Brain (organoid and tissue), 16 donors: ENCODE measurements at places on chromosomes 1 and 21.

DNA sequence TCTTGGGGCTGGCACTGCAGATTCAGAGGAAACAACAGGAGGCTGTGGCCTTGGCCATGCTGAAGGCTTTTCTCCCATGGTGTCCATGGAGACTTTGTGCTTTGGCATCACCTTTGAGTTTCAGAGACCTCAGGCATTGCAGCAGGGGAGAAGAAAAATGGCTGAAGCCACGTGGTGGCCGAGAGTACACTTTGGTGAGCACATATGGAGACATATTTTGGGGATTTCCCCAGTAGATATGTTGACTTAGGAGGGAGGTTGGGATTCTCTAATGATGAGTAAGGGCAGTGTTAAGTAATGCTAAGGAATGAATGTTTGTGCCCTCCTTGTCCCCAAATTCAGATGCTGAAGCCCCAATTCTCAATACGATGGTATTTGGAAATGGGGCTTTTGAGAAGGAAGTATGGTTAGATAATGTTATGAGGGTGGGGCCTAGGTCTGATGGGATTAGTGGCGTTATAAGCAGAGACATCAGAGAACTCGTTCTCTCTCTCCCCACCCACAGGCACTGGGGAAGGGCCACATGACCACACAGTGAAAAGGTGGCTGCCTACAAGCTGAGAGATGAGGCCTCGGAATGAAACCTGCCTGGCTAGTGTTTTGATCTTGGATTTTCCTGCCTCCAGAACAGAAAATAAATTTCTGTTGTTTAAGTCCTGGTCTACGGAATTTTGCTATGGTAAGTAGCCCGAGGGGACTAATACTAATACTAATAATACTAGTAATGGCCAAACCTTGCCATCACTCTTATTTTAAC is 98.6 kb downstream of the TBX19 start:
- no peak for DNase-seq

DNA sequence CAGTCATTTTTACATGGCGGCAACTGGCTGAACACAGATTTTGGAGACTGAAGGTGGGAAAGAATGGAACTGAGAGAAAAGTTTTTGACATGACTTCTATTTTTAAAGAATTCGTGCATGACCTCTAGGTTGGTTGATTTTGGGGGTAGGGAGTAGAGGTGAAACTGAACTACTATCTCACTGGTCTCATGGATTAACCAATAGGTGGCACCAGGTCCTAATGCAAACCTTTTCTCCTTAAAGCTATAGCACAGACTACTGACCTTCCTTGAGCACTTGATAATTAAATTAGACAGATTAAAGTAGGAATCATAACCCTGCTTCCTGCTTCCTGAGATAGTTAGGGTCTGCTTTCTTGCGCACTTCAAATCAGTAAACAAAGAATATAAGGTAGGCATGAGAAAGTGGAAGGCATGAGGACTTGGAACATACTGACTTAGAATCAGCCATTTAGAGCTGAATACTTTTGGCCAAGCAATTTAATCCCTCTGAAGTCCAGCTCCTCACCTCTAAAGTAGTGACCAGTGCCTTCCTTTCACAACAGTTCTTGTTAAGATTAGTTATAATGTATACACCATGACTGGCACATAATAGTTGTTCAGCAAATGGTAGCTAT is 206.0 kb downstream of the CENPF start:
- no peak for DNase-seq

GRCh38 chr1:44437107-44437716 is 32.2 kb downstream of the RNF220 start:
- peak; percentile 64 for DNase-seq

DNA sequence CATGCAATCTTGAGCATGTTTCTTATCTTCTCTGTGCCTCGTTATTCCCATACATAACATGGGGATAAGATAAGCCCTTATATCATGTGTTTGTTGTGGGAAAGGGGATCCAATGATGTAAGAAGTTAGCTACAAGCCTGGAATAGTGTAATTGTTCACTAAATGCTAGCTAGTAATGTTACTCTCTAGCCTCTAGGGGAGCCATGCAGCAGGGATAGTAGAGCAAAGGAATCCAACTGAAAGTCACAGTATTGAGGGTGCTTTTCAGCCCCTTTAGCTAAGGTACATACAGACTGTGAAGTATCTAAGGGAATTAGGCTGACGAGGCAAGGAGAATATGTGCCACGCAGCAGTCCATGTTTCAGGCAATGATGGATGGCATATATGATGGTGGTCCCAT is 46.9 kb downstream of the IL23R start:
- no peak for DNase-seq

- no peak for DNase-seq
Measured at GRCh38 chr1:15957221-15958095, 18.4 kb downstream of the ZBTB17 start.

DNA sequence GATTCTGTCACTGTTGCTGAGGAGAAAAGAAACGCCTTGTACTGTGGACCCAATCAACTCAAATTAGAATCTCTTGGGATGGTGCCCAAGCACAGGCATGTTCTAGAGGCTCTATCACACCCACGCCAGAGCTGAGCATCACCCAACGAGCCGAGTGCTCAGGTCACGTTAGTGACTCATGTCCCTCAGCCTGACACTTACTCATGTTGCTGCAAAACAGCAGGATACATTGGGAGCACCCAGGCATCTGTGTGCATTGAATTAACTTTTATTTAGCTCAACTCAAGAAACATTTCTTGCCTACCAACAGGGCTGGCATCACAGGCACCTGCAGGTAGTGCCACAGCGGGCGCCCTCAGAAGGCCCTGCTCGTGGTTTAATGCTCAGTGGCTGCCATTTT is 149.8 kb downstream of the ETS2 start:
- no peak for DNase-seq

GRCh38 chr21:40714536-40714935 is 132.4 kb downstream of the DSCAM start:
- no peak for DNase-seq

DNA sequence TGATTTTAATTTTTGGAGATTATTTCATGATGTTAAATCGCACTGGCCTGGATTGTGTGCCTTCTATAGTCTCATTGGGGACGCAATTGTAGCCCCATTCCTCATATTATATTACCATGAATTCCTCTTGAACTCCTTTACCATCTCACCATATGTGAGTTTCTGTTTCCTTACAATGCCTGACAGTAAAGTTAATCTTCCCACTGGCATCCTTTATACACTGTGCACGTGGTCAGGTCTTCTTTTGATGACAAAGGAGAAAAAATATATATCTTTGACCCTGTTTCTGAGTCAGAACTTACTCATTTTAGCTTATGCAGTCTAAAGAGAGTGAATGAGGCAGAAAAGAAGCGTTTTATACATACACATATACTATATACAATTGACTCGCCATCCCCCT is 774 bp upstream of the ABL2 start:
- DNase-seq, result peak; percentile 10

DNA sequence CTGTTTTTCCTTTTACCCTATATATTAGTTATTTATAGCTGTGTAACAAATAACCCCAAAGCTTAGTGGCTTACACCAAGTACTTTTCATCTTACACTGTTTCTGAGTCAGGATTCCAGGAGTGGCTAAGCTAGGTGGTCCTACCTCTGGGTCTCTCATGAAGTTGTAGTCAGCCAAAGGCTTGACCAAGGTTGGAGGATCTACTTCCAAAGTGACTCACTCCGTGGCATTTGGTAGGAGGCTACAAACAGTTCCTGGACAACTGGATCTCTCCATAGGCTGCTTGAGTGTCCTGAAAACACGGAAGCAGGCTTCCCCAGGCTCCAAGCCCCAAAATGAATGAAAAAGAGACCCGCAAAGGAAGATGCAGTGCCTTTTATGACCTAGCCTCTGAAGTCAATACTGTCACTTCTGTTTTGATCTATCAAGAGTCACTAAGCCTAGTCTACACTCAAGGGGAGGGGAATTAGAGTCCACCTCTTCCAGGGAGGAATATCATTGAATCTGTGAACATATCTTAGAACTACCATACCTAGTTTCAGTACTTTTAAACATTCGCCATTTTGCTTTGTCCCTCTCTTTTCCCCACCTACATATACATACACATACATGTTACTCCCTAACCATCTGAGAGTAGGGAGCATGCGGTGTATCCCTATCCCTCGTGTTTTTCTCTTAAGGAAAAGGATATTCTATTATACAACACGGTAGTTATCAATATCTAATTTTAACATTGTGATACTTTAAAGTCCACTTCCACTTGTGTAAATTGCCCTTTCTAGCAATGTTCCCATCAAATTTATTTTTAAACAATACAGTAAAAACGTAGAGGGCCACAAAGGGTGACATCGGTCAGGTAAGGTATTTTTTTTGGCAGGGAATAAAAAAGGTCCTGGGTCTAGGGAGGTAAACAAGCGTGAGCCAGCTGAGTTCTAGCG is 67.2 kb downstream of the SLC35A3 start:
- peak; percentile 6 for DNase-seq

GRCh38 chr21:45187646-45188045 is 100.0 kb downstream of the POFUT2 start:
- no peak for DNase-seq

- no peak for DNase-seq
Measured at GRCh38 chr1:45969866-45970265, 162.6 kb downstream of the PIK3R3 start.

DNA sequence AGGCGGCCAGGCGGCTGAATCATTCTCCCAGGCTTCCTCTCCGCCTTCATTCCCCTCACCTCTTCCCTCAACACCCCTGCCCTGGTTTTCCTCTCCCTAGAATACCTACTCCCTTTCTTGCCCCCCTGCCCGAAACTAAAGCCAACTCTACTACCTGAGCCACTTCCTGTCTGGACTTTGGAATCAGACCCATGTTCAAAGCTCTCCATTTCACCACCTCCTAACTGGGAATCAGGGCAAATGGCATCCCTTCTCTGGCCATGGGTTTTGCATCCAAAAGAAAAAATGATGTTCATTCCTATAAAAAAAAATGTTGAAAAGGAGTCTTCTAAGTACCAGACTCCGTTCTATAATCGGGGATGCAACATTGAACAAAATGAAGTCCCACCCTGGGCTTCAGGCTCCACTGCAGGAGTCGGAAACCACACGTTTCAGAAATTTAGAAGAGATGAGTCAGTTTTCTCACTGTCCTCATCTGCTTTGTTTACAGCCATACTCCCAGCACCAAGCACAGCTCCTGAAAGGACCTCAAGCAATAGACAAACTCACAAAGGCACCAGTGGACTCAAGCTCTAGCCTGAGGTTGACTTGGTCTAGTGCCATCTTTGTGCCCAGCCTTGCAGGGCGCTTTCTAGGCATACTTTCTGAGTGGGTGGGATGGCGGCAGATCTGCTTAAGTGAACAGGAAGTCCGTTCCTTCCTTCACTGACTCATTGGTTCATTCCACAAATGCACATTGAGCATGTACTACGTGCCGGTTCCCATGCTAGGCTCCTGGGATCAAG is 176.2 kb downstream of the IGSF21 start:
- no peak for DNase-seq

GRCh38 chr21:34818662-34819158 is 149.9 kb downstream of the CLIC6 start:
- no peak for DNase-seq

GRCh38 chr21:14308234-14308633 is 74.7 kb downstream of the HSPA13 start:
- DNase-seq, result no peak

GRCh38 chr1:85339089-85339488 is 62.7 kb upstream of the BCL10 start:
- DNase-seq, result no peak

DNA sequence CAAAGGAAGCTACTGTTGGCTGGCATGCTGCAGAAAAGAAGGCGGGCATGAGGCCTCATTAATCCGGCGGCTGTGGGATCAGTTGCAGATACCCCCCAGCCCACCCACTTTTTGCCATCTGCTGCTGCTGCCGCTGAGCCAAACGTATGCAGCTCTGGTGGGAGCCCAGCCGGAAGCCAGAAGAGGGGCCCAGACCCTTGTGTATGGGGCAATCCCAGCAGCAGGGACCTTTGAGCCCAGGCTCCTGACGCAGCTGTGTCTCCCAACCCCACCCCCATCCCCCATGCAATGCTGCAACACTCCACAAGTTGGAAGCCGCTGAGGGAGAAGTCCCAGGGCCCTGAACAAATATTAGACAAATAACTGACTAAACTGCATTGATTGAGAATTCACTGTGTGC is 106.0 kb downstream of the ELAVL4 start:
- DNase-seq, result peak; percentile 64

- no peak for DNase-seq
Measured at GRCh38 chr1:170402476-170403311, 129.3 kb upstream of the GORAB start.

DNA sequence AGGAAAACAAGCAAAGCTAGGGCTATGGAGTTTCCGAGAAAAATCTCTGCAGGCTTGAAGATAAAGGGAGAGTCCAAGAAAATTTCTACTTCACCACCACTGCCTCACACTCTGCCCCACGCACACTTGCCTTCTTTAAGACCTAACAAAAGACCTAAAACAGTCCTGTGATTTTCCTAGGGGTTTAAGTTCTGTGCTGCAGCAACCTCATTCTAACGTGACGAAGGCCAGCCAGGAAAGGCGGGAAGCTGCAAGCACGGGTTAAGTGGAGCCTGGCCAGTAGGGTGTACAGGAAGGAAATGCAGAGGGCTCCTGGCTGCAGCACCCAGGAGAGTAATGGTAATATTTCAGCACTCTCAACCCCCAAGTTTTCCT is 1.5 kb downstream of the SPATA6 start:
- DNase-seq, result peak; percentile 36

GRCh38 chr1:119714583-119714982 is 2.8 kb downstream of the PHGDH start:
- no peak for DNase-seq

GRCh38 chr21:38766987-38767722 is 38.6 kb upstream of the ETS2 start:
- no peak for DNase-seq

GRCh38 chr1:204684571-204685235 is 835 bp downstream of the LRRN2 start:
- peak; percentile 49 for DNase-seq

- no peak for DNase-seq
Measured at GRCh38 chr1:56167596-56167995, 411.8 kb downstream of the PLPP3 start.

DNA sequence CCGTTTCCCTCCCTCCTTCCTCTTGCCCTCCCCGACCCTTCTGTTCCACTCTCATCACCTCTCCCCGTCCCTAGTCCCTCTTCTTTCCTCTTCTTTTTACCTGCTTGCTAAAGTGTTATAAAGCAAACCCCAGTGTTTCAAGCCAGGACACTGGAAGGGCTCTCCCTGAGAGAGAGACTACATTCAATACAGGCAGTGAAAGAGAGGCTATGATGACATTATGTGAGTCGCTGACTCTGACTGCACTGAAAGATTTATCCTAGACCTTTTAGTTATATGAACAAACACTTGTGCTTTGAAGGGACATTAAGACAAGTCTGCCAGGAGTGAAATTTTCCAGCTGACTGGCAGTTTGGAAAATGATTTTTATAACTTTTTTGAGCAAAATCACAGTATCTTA is 155.7 kb downstream of the S1PR1 start:
- DNase-seq, result no peak

DNA sequence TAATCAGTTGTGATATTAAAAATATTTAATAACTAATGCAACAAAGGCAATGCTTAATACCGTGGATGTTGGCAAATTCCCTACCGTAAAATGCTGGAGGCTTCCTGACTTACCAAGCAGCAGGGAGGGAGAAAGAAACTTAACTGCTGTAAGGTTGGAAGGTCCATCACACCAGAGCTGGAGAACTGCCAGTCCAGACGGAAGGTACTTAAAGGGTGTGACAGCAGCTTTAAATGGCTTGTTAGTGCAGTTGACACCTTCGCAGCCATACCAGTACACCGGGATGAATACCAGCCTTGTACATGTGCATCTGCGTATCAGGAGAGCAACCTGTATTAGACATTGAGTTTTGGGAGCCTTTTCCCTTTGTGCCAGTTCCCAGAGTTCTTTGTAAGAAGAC is 269.5 kb upstream of the NCAM2 start:
- DNase-seq, result no peak
